ENCODE measurements at places on chromosomes 3 and 15.

- DNase-seq = no peak
Measured at GRCh38 chr3:149091983-149092382, 5.7 kb upstream of the HLTF start.

DNA sequence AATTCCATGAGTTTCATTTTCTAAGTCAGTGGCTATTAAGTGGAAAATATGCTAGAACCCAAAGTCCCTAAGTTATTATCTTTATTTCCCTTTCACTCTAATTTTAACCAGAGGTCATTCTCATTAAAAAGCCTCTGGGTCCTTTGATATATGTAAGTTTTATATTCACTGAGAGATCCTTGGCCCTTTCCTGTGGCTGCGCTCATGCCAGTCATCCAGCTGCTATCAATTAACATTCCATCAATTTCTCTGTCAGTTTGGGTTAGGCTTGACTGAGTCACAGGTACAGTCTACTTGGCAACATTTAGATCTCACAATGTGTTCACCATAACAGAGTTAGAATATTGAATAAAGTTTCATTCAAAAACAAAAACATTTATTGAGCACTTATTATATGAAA lies 58.0 kb upstream of the FBN1 start:
- peak; percentile 62 for DNase-seq

DNA sequence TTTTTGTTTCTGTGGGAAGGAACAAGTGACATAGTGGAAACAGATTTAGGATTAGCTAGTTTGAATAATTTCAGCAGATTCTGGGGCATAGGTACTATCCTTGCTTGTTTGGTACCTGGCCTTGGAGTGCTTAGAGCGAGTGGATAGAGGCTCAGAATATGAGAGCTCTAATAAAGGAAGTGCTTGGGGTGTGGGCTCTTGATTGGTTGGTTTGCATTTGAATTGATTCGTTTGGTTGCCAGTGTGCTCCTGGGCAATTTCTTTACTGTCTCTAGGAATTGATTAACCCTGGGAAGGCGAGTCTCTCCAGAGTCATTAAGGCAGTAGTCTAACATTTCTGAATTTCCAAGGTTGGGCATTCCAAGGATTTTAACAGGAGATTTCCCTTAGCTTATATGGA lies 98.0 kb downstream of the DTWD1 start:
- no peak for DNase-seq

GRCh38 chr3:126345641-126346460 lies 11.4 kb downstream of the KLF15 start:
- no peak for DNase-seq

- DNase-seq = peak; percentile 46
Measured at GRCh38 chr3:146640955-146641867, 36.1 kb upstream of the PLSCR5 start.

DNA sequence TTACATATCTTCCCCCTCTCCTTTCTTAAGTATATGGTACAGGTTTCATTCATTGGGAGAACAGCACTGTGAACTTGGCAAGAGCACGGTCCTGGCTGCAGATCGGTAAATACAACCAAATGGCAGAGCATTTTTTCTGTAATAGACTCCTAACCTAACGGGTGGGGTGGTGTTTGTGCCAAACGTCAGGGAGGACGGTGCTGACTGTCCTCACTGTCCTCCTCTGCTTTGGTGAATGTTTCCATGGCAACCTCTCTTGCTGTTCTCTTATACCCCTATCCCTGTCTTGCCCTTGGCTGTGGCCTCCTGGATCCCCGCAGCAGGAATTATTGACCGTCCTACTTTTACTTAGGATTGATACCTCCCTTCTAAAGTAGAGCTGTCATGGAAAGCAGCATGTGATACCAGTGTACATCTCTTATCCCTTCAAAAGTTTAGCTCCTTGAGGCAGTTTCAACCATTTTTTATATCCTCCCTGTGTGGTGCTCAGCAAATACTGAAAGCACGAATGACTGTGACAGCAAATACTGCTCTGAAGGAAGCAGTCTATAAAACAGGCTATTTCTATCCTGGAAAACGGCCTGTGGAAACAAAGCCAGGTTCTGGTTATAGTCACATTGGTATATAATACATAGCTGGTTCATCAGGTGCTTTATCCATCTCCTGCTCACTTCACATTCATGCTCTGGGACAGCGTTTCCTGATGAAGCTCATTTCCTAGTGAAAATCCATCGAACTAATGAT lies 275.4 kb upstream of the C2CD4B start:
- DNase-seq = no peak

- no peak for DNase-seq
Measured at GRCh38 chr3:39295184-39295775, 15.4 kb upstream of the CX3CR1 start.

DNA sequence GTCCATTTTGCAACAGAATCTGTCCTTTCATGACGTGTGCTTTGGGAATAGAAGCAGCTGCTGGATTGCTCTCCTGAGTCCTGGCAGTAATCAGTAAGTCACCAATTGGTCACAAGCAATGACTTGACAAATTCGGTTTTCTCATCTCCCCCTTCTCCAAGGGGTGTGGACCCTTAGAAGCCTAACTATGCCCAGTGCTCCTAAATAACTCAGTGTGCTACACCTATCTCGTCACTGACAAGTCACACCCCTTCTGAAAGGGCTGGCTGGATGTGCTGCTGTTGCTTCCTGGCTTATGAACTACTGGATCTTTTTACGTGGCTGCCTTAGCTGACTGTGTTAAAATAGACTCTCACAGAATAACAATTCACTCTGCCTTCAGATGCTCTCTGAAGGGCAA lies 1351.5 kb downstream of the ZPLD1 start:
- DNase-seq = no peak

GRCh38 chr3:31434819-31435218 lies 97.9 kb upstream of the STT3B start:
- DNase-seq = no peak

DNA sequence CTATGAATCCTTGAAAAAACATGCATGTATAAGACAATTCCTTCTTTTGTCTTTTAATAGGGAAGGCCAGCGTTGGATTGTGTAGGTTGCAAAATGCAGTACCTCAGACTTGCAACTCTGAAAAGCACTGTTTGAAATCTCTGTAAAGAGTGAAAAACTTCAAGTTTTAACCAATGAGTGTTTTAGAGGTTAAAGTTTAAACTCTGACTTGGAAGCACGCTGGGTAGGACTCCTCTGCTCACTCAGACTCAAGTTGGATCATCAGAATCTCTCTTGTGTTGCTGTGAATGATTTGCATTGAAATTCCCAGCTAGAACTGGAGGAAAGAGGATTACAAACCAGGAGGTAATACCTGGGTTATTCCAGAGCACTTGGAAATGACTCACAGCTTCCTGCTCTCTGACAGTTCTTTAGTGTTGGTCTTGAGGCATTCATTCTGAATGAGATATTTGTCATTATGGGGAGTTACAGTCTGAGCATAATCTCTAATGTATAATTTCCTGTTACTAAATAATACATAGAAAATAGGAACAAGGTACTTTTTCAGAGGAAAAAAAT lies 49.1 kb downstream of the PLS1 start:
- peak; percentile 87 for DNase-seq

GRCh38 chr3:143849854-143850549 lies 1.7 kb upstream of the SLC9A9 start:
- DNase-seq = peak; percentile 67

GRCh38 chr3:63973406-63973805 lies 49.9 kb downstream of the PSMD6 start:
- no peak for DNase-seq

- DNase-seq = no peak
Measured at GRCh38 chr3:4845882-4846281, 133.4 kb upstream of the BHLHE40 start.

GRCh38 chr3:188440340-188440972 lies 286.5 kb downstream of the LPP start:
- no peak for DNase-seq

- peak; percentile 30 for DNase-seq
Measured at GRCh38 chr3:59426821-59427565, 377.2 kb upstream of the CFAP20DC start.

GRCh38 chr3:44803298-44803697 lies 41.7 kb downstream of the KIF15 start:
- no peak for DNase-seq

- peak; percentile 45 for DNase-seq
Measured at GRCh38 chr3:100335434-100335833, 877 bp downstream of the NIT2 start.

- no peak for DNase-seq
Measured at GRCh38 chr15:41671656-41672648, 11.7 kb downstream of the MGA start.

DNA sequence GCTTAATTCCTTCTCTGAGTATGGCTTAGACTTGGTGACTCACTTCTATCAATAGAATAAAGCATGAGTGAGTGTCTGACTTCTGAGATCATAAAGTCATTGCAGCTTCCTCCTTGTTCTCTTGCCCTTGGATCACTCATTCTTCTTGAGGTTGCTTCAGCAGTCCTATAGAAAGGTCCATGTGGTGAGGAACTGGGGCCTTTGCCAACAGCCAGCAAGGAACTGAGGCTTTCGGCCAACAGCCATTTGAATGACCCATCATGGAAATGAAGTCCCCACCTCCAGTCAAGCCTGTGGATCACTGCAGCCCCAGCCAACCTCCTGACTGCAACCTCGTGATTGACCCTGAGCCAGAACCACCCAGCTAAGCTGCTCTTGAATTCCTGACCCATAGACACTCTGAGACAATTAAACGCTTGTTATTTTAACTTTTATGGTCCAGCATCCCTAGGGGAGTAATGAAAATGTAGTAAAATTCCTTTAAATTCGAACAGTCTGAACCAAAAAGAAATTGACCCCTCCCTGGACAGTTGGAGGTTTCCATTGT lies 84.5 kb downstream of the WDR76 start:
- DNase-seq = no peak

GRCh38 chr15:41858756-41859155 lies 20.1 kb downstream of the PLA2G4B start:
- DNase-seq = no peak

DNA sequence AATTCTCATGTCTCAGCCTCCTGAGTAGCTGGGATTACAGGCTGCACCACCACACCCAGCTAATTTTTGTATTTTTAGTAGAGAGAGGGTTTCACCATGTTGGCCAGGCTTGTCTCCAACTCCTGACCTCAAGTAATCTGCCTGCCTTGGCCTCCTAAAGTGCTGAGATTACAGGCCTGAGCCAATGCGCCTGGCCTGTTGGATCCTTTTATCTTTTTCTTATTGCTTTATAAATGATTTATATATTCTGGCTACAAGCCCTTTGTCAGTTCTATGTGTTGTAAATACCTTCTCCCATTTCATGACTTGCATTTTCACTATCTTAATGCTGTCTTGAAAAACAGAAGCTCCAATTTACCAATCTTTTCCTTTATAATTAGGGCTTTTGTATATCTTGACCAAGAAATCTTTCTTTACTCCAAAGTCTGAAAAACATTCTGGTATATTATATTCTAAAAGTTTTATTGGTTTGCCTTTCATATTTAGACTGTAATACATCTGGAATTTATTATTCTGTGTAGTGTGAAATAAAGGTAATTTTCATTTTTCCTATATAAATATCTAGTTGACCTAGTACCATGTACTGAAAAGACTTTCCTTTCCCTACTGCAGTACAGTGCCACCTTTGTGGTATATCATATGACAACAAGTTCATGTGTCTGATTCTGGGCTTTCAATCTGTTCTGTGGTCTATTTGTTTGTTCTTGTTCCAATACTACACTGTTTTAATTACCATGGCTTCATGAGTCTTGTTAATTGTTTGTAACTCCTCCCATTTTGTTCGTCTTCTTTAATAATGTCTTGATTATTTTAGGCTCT lies 52.9 kb upstream of the RNU6-1 start:
- DNase-seq = no peak

GRCh38 chr15:79310985-79311900 lies at the start of gene TMED3:
TMED3 (plus strand) TSS chr15:79311112; CDS start chr15:79311250, 138 bp downstream.
- DNase-seq = peak; percentile 97
